ENCODE measurements at places on chromosomes 5 and 9.
A peak's percentile ranks its signal among the peaks of the same experiment; 100 is the strongest.

GRCh38 chr9:6758498-6759184 is 868 bp downstream of the KDM4C start:
- peak; percentile 83 for DNase-seq

DNA sequence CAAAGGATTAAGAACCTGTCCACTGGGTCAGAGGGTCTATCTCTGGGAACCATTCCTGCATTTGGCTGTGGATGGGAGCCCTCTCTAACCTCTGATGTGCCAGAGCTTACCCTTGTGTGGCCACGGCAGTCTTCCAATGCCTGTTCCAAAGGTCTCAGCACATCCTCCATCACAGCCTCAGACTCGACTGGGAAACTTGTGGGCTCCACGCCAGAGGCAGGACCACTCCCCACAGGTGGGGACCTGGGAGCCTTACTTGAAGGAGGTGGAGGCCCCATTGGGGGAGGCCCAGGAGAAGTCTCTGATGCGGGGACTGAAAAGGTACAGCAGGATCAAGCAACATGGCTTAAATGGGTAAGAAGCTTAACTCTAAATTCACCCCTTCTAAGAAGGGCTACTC is 4.4 kb downstream of the EIF4EBP3 start:
- no peak for DNase-seq

DNA sequence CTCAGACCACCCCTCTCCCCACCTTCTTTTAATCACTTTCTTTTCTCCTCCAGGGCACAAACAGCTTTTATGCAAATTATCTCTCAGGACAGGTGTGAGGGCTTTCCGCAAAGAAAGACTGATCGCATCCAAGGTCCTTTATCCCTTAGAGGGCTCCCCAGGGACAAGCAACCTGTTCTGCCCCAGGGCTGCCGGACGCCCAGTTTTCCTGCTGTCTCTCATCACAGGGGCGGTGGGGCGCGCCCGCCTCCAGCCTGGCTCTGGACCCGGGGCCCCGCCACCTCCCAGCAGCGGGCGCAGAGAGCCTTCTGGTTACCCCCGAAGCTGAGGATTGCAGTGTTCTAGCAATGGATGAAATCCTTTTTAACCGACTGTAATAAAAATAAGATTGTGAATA is 266.1 kb downstream of the CWC27 start:
- no peak for DNase-seq

- DNase-seq = no peak
Observed at GRCh38 chr9:101706997-101707396, 31.4 kb downstream of the GRIN3A start.

DNA sequence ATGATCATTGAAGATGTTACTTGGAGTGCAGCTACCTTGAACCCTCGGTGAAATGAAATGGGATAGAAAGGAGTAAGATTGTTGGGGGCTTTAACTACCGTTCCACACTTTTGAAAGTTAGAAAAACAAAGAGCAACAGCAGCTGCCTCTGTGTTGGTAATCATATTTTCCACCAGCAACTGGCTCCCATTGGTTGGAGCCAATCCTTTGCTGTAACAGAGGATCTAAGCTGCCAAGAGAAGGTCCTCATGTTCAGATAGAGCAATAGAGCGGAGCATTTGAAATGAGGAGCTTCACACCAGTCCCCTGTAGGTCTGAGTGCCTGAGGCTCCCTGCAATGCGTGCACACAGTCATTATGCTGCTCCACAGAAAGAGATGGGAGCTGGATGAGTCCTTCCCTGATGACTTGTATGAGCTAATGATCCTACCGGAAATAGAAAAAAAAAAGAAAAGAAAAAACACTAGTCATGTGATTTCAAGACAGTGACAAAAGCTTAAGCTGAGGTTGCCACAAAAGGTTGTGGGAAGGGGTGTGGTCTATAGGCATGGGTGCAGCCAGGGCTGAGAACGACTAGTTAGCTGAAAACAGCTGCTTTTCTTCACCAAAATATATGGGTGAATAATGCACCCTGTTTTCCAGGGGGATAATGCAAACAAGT is 300.7 kb downstream of the MLLT3 start:
- no peak for DNase-seq

- no peak for DNase-seq
Observed at GRCh38 chr5:54713923-54714581, 196.5 kb downstream of the SNX18 start.

- no peak for DNase-seq
Observed at GRCh38 chr5:117054911-117055310, 480.3 kb upstream of the SEMA6A start.

DNA sequence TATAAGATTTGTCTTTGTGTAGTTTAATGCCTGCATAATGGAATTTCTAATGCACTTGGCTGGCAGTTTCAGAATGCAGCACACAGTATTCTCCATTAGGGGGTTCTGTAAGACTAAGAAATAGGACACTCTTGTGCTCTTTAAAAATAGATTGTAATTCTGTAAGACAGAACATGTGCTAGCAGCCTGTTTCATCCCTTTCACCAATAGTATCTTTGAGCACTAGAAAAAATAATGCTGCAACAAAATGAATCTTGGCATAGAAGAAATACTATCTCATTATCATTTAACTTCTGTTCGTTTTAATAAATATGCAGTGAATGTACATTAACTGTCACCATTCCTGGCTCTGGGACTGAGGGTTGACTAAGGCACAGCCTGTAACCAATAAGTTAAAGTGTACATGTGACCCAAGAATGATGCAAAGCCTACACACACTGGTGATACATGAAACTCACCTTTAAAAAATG is 23.8 kb upstream of the ZNF622 start:
- peak; percentile 66 for DNase-seq

GRCh38 chr5:62727861-62728260 is 149.2 kb downstream of the LRRC70 start:
- no peak for DNase-seq

DNA sequence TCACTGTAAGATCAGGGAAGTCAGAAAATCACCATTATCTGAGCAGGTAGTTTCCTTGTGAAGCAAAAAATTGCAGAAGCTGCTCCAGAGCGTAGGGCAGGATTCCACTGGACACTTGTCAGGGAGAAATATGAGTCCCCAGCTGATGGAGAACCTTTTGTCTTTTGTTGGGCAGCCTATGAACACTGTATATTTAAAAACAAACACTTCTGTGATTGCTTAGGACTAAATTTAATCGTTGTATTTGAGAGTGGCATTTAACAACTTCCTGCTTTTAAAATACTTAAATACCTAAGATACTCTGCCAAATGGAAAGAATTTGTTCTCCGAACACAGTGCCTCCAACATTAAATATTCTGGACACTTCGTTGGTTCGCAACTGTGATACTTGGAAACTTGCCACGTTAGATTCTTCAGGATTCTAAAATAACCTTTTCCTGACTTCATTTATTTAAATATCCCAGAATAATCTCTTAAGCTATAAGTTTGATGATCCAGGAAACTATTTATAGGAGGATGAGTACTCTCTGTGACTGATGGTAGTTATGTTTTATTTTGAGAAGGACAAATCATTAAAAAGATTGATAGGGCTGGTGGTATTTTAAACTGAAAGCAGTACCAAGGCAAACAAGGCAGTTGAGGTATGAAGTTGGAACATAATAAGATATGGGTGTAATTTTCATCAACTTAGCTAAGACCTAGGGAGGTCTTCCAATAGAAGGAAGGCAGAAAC is 2.7 kb upstream of the HSPA4 start:
- DNase-seq = no peak

DNA sequence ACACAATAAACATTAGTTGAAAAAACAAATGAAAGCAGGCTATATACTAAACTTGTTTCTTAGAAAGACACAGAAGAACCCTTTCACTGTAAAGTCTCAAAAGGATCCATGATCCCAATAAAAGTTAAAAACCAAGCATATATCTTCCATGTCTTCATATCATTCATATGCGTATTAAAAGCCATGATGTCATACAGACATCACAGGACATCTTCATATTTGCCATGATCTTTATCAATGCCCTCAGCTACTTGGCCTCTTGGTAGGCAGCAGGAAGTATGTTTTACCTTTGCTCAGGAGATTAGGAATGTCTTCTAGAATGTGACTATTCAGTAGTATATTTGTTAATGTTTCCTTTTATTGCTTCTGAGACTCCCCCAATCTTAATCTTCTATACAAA is 16.8 kb downstream of the AP3B1 start:
- DNase-seq = no peak

- DNase-seq = no peak
Observed at GRCh38 chr9:76873821-76874220, 32.1 kb downstream of the PRUNE2 start.

DNA sequence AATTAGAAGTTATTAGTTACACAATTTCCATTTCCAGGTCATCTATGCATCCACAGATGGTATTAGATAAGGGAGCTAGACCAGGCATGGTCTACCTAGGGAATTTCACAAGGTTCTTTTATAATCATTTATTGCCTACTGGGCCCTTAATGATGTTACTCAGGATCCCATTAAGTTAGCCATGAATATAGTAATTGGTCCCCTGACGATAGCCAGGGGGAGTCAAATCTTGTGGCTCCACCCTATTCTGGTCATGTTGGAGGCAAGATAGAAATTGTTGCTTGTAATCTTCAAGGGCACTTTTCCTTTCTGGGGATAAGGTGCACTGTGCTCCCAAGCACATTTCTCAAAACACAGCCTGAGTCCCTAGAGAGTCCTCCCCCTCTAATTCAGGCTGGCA is 14.1 kb upstream of the ELL2 start:
- no peak for DNase-seq

- DNase-seq = no peak
Observed at GRCh38 chr5:176714067-176714466, 66.8 kb downstream of the TSPAN17 start.
